ENCODE measurements at places on chromosomes 1 and 21. TPM values are rescaled to one million over a fixed set of nuclear protein-coding genes. Genes with fewer than 3 reads are reported as not detected.
A peak's percentile ranks its signal among the peaks of the same experiment; 100 is the strongest.

The CRNN gene
- not detected for total RNA-seq

The GDAP2 gene
- total RNA-seq: 27.6 TPM

DNA sequence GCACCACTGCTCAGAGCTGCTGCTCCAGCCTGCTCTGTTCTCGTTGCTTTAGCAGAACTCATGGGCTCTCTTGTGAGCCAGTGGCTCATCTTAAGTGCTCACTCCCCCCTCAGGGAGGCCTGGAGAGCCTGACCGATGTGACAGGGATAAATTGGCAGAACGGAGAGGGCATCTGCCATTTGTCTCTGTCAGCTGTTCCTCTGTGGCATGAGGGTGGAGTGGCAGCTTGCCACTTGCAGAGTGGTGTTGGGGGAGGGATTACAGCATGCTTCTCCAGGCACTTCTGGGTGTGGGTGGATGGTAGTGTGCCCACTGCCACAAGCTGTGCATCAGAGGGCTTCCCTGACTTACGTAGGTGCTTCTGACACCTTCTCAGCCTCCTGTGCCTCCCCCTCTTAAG lies 229.5 kb downstream of the PAPPA2 start:
- H3K4me3 ChIP-seq: no peak overlapping the region
- DNase-seq: no peak
- no peaks in the 10 kb centered on the region for H3K36me3 ChIP-seq
- no peak overlapping the region for H3K27ac ChIP-seq

DNA sequence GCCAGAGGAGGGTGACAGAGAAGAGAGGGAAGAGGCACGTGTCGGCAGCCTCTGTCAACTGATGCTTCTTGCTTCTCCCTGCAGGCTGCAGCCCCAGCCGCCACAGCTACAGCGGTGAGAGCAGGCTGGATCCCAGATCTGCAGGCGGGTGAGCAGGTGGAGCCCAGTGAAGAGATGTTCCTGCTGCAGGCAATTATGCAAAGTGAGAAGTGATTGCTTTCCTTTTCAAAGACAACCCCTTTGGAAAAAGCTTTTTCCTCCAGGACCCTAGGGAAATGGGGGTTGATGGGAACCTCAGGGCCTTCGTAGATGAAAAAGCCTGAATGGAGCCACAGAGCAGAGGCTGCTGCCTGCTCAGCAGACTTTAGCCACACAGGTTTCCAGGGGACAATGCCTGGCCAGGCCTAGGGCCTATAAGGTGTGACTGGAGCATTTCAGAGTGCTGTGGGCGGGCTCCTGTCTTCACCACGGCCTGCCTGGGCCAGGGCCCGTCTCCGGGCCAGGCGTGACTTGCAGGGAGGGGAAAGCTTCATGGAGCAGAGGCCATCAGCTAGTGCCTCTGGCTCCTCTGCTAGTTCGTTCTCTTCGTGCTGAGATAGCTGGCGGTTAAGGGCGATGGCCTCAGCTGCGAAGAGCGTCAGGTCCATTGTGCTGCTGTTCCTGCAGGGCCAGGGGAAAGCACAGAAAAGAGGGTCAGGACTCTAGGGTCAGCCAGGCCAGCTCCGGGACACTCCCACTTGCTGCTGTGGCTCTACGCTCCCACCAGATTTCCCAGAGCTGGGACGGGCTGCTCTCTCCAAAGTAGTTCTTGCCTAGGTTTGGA lies 6.9 kb upstream of the KNCN start:
- no peak for DNase-seq
- no peak overlapping the region for H3K4me3 ChIP-seq
- no peak overlapping the region for H3K27ac ChIP-seq
- no peaks in the 10 kb centered on the region for H3K4me1 ChIP-seq
- no peaks in the 10 kb centered on the region for H3K36me3 ChIP-seq

GRCh38 chr1:94726981-94727685 lies 93.0 kb upstream of the SLC44A3 start:
- H3K27me3 ChIP-seq: no peaks in the 10 kb centered on the region
- peak overlapping the region; percentile 47 for H3K27ac ChIP-seq
- H3K4me1 ChIP-seq: peaks cover 22% of the 10 kb centered on the region
- no peak overlapping the region for H3K4me3 ChIP-seq

- no peak overlapping the region for H3K27ac ChIP-seq
- no peak overlapping the region for H3K4me3 ChIP-seq
- H3K4me1 ChIP-seq: no peaks in the 10 kb centered on the region
- H3K27me3 ChIP-seq: no peaks in the 10 kb centered on the region
- no peaks in the 10 kb centered on the region for H3K36me3 ChIP-seq
- DNase-seq: peak; percentile 46
Observed at GRCh38 chr1:14113841-14114567, 414.0 kb downstream of the PRDM2 start.

The CYP4A22 gene
- not detected for total RNA-seq

- H3K27me3 ChIP-seq: no peaks in the 10 kb centered on the region
- no peak for DNase-seq
- no peaks in the 10 kb centered on the region for H3K36me3 ChIP-seq
- H3K27ac ChIP-seq: no peak overlapping the region
- peaks cover 26% of the 10 kb centered on the region for H3K4me1 ChIP-seq
Observed at GRCh38 chr1:206465951-206466350, 4.3 kb upstream of the IKBKE start.

GRCh38 chr1:177287270-177287669 lies 116.5 kb downstream of the BRINP2 start:
- H3K4me3 ChIP-seq: no peak overlapping the region
- peaks cover 10% of the 10 kb centered on the region for H3K4me1 ChIP-seq
- H3K27ac ChIP-seq: no peak overlapping the region

DNA sequence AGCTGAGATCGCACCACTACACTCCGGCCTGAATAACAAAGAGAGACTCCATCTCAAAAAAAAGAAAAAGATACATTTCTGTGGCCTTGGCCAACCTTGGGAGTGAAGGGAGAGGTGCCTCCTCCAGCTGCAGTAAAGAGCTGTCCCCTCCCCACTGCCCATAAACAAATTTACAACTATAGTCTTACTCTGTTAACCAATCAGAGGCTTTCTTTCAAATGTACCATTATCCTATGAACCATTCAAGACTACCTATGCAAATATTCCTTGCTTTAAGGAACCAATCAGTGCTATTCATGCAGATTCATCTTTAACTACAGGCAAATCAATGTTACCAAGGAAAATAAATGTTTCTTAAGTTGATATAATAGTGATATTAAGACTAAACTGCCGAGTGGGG lies 1.0 kb downstream of the CELA2B start:
- H3K4me3 ChIP-seq: no peak overlapping the region
- no peak overlapping the region for H3K27ac ChIP-seq
- no peaks in the 10 kb centered on the region for H3K27me3 ChIP-seq
- no peak for DNase-seq
- no peaks in the 10 kb centered on the region for H3K36me3 ChIP-seq
- H3K4me1 ChIP-seq: no peaks in the 10 kb centered on the region

- H3K4me1 ChIP-seq: peaks cover 5% of the 10 kb centered on the region
- H3K27ac ChIP-seq: no peak overlapping the region
- no peak overlapping the region for H3K4me3 ChIP-seq
- DNase-seq: no peak
- no peaks in the 10 kb centered on the region for H3K27me3 ChIP-seq
Observed at GRCh38 chr1:94015489-94015817, 105.5 kb downstream of the ABCA4 start.

- H3K36me3 ChIP-seq: no peaks in the 10 kb centered on the region
- H3K4me3 ChIP-seq: no peak overlapping the region
- H3K27ac ChIP-seq: no peak overlapping the region
- H3K4me1 ChIP-seq: no peaks in the 10 kb centered on the region
Observed at GRCh38 chr1:162230517-162230916, 146.1 kb downstream of the SPATA46 start.

DNA sequence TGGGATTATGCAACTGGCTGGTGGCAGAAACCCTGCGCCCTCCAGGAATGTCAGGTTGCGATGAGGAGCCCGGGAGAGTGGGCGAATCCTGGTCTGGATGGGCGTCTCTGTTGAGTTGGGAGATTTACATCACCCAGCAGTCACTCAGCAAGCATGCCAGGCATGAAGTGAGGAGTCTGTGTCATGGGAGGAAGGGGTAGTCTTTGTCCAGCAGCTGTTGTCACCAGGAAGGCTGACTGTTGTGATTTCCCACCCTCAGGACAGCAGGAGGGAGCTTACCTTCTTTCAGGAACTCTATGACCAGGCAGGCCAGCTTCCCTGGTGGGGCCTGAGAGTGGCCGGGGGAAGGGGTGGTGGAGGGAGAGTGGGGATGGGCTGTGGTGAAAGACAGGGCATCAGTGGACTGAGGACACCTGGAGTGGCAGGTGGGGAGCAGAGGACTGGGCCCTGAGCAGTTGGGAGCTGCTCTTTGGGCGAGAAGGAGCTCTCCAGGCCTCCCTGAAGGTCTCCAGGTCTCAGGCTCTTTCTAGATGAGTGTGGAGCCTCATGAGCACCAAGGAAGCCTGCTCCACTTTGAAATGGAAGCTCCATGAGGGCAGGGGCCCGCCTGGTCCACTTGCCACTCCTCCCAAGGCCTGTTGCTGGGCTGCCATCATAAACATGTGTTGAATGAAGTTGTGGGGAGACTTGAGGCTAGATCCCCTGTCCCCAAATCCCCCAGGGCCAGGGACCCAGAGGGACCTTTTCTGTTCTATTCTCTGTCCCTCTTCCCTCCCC lies 21.3 kb upstream of the PKP1 start:
- DNase-seq: no peak
- H3K36me3 ChIP-seq: no peaks in the 10 kb centered on the region
- no peak overlapping the region for H3K27ac ChIP-seq
- peaks cover 25% of the 10 kb centered on the region for H3K4me1 ChIP-seq
- no peak overlapping the region for H3K4me3 ChIP-seq

- no peaks in the 10 kb centered on the region for H3K27me3 ChIP-seq
- no peak overlapping the region for H3K4me3 ChIP-seq
- no peak overlapping the region for H3K27ac ChIP-seq
- no peaks in the 10 kb centered on the region for H3K36me3 ChIP-seq
Observed at GRCh38 chr1:153133267-153133666, 17.4 kb downstream of the SPRR2G start.

- H3K4me3 ChIP-seq: no peak overlapping the region
- DNase-seq: no peak
- H3K27me3 ChIP-seq: no peaks in the 10 kb centered on the region
- H3K36me3 ChIP-seq: no peaks in the 10 kb centered on the region
- H3K27ac ChIP-seq: no peak overlapping the region
Observed at GRCh38 chr1:192171123-192171522, 12.9 kb downstream of the RGS18 start.

- H3K27me3 ChIP-seq: no peaks in the 10 kb centered on the region
- H3K27ac ChIP-seq: no peak overlapping the region
- H3K36me3 ChIP-seq: no peaks in the 10 kb centered on the region
- H3K4me3 ChIP-seq: no peak overlapping the region
Observed at GRCh38 chr1:5611851-5612250, 380.4 kb downstream of the NPHP4 start.

The FCRL3 gene
- total RNA-seq: not detected
